CD8-positive, alpha-beta memory T cell (primary cell): ENCODE measurements at places on chromosomes 13 and 19. TPM values are rescaled to one million over a fixed set of nuclear protein-coding genes. Genes with fewer than 3 reads are reported as not detected.

The CYP4F2 gene
- total RNA-seq, result not detected

DNA sequence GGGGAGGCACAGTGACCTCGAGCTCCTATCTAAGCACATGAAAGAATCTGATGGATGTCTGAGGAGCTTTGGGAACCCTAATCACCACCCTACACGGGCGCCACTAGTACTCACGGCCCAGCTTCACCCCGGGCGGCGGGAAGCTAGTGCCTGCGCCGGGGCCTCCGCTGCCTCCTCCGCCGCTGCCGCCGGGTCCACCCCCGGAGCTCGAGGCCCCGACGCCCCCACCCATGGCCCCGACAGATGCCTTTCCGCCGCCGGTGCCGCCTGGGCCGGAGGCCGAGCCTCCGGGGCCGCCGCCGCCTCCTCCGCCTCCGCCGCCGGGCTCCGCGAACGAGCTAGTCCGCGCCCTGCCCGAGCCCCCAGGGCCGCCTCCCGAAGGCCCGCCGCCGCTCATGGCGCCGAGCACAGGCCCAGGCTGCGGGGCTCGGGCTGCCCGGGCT is 312 bp downstream of the GSK3A start:
- no peak for DNase-seq

- no peak for DNase-seq
Observed at GRCh38 chr19:52967772-52968171, 5.1 kb upstream of the ZNF816 start.

- DNase-seq, result no peak
Observed at GRCh38 chr13:72303941-72304746, 423.3 kb downstream of the MZT1 start.

The IZUMO2 gene
- total RNA-seq, result not detected

DNA sequence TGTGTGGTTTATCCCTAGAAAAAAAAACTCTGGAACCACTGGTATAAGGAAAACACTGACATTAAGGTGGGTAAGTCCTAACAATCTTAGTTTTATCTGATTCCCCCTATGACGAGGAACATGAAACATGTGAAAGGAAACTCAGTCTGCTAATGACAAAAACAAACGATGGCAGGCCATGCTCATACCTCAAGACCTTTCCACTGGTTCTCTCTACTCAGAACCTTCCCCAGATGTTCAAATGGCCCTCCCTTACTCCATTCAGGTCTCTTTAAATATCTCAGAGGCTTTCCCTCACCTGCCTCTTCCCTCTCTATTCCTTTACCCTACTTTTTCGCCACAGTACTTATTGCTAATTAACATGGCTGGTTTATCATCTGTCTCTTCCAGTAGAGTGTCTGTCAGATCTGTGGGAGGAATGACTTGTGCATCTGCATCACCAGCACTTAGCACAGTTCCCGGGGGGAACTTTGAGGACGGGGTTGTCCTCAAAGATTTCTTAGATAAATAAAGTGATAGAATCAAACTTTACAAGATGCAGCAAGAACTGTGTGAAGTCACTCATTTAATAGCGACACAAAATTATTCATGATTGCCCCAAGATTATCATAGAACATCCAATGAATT is 1.5 kb downstream of the TUBGCP3 start:
- no peak for DNase-seq

The PSG3 gene
- total RNA-seq, result not detected

GRCh38 chr13:24627946-24628345 is 52.3 kb upstream of the ATP12A start:
- no peak for DNase-seq

The NLRP11 gene
- 0.07 TPM for total RNA-seq

DNA sequence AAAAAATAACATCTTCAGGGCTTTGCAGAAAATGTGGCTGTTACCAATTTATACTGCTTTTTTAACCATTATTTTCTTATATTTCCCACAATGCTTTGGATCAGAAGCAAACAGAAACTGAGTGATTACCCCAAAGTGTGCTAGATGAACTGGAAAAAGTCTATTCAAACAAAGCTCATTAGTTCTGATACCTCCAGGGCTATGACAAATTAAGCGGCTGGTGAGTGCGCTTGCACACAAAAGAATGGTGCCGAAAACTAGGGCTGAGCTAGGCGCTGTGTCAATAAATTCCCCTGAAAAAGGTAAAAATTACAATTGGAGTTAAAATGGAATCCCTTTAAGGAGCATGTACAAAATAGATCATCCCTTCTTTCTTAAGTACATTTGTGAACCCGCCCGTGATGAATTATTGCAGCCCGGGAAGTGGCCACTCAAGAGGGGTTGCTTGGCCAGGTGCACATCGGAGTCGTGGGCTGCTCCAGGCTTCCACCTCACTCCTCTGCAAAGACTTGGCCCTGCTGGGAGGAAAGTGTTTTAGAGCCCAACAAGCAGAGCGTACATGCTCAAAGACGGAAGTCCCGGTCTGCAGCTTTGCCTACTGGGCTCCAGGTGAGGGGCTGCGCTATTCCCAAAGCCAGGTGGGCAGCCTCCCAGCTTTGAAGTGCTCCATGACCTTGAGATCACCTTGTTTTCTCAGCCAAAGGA is 164.0 kb upstream of the ZNF507 start:
- no peak for DNase-seq

- DNase-seq, result no peak
Observed at GRCh38 chr19:40594657-40595091, 6.5 kb upstream of the LTBP4 start.

GRCh38 chr13:24247016-24247415 is 62.4 kb upstream of the C1QTNF9 start:
- no peak for DNase-seq

The IL11 gene
- total RNA-seq, result 0.37 TPM

DNA sequence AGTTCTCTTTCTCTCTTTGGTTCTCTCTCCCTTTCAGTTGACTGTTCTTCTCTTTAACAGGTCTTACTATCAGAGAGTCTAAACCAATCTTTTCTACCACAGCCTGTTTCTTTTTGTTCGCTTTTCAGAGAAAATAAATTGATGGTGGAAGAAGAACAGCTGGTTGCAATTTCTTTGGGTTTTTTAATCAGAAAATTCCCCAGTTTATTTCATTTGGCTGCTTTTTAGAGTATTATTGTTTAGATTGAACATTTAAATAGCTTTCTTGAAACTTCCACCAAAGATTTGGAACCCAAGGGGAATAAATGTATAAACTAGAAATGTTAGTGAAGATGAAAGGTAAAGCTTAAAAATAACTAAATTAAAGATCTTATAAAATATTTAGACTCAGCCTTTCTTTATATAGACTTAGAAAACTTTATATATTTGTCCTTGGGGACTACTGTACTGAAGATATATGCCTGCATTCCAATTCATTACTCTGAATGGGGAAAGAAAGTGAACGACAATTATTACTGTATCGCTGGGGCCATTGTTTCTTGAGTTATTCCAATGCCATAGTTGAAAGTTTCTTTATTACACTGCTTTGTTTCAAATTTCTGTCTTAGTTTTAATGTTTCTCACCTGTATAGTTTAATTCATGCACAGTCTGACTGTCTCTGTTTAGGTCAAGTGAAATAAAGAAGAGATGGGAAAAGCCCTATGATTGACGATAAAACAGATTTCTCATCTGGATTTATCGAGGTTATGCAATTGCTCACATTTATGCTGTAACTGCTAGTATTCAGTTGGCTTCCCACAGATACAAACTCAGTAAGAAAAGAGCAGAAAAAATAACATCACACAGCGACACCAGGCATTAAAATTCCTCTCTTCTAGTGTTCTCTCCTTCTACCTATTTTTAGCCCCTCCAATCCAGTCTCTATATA is 169.4 kb upstream of the CSNK1A1L start:
- no peak for DNase-seq

DNA sequence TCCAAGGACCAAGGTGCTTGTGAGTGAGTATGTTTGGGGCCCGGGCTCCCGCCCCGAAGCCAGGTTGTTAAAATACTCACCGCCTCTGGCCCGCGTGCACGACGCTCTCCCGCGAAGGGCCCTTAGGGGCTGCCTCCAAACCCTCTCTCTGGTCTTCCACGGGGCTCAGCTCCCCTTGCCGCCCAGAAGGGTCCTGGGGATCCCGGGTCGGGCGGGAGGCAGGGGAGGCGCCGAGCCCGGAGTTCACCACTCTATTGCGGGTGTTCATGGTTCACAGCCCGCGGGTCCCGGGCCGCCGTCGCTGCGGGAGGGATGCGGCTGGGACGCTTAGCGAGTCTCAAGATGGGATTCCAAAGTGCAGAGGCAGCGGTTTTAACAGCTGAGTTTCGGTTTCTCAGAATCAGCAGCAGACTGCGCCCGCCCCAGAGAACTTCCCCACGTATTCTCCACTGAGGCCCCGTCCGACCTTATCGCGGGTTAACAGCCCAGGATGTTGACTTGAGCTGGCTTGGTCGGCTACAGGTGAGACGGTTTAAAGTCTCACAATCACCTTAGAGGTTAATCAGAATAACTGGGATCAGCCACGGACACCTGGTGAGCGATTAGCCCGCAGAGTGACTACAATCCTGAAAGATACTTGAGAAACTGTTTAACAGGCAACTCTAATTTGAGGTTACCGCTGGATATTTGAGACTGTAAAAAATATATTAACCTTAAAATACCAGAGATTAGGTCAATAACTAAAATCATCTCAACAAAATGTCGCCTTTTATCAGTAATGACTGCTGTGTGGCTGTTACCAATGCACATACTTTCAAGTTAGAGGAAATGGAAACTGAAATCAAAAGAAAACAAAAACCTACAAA is at the start of gene EPSTI1:
TSS of gene EPSTI1 (minus strand) at position 344 of the 866 bp plus-strand sequence. CDS start at position 268, 76 bp downstream.
- DNase-seq, result peak; percentile 53

DNA sequence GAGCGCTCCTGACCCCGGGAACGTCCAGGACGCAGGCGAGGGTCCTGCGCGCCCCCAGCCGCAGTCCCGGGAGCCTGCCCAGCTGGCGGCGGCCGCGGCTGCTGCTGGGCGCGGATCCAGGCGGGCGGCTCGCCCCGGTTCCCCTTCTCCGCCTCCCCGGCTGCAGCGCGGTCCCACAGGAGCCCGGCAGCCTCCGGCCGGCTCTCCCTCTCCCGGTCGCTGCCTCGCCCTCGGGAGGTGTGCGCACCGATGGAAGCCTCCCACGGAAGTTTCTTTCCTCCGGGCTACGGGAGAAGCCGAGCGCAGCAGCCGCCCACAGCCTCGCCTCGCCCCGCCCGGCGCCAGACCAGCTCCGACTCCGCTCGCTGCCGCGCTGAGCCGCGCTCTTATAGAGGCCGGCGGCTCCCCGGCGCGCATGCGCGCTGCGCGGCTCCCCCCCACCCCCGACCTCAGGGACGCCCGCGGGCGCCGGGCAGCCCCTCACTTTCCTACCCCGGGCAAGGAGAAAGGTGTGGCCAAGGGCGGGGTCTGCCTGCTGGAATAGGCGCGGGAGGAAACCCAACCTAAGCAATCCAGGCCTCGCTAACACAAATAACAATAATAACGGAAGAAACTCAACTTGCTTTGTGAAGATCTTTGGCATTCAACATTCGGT is at the start of gene SHISA2:
TSS of gene SHISA2 (minus strand) at position 360 of the 655 bp plus-strand sequence. CDS start 1,041 bp downstream, outside the sequence.
- DNase-seq, result peak; percentile 29

The FBXO27 gene
- total RNA-seq, result 0.80 TPM

The MIA gene
- 1.1 TPM for total RNA-seq

GRCh38 chr19:12856653-12857052 is 18.3 kb downstream of the MAST1 start:
- DNase-seq, result no peak

GRCh38 chr13:108785844-108786243 is 156.4 kb downstream of the MYO16 start:
- DNase-seq, result no peak

GRCh38 chr19:34475975-34476594 is 5.5 kb upstream of the WTIP start:
- no peak for DNase-seq
